ENCODE measurements at places on chromosomes 6 and 20.

DNA sequence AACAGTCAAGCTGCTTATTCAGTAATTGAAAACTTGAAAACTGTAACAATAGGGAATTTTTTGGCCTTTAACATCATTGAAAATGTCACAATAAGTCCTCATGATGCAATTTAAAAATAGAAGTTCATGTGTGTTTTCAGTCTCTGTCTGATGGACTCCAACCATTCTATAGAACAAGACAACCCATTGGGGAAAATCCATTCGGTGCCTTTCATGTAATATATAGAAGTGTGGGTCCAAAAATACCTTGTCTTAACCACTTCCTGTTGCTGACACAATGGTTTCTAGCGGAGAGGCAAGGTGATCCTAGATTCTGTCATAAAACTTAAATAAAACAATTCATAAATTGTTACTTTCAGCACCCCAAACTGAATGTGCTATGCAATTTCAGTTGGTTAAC, 1131.3 kb upstream of the MAP3K7 start:
- no peak for DNase-seq

DNA sequence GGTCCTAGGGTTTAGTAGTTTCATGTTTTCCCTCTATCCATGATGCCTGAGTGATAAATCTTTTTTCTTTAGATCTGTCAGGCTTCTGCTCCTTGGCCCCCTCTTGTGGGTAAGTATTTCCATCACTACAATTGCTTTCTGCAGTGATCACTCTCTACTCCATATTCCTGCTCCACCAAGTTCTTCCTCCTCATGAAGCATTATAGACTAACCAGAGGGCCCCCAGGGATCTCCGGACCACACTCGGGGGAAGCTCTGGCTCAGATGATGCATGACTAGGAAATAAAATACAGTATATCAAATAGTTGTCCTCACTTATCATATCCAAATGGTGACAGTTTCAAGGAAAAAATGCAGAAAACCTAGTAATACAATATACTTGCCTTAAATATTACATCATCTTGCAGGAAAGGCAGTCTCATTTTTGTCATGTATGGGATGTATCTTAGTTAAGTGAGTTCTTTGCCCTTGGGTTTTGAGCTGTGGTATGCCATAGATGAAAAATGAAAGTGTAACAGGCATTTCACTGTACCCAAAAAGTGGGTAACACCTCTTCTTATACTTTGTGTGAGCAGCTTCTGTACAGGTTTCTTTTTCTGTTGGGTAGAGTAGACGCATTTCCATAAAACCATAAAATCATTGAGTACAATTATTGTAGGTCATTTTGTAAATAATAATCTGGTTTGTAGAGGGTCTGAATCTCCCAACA, 200.9 kb upstream of the EYA4 start:
- DNase-seq, result peak; percentile 71

- DNase-seq, result no peak
Measured at GRCh38 chr6:153727885-153728284, 311.2 kb upstream of the OPRM1 start.

DNA sequence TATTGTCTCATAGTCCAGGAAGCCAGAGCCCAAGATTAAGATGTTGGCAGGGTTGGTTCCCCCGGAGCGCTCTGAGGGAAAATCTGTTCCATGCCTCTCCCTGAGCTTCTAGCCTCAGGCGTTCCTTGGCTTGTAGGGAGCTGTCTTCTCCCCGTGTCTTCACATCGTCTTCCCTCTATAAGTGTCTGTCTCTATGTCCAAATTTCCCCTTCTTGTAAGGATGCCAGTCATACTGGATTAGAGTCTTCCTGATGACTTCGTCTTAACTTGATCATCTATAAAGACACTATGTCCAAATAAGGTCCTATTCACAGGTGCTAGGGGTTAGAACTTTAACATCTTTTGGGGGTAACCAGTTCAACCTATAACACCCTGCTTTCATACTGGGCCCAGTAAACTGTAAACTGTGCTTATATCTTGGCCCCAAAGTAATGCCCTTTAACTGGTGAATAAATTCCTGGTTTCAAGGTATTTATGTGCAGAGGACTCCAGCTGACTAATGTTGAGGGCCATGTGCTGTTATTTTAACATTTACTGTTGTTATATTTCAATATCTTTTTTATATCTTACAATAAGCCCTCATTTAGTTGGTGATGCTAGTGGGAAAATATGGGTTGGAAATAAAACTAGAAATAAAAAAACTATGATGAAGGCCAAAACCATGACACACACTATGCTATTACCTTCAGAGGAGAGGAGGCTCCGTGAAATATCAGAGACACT, 101.7 kb upstream of the IYD start:
- no peak for DNase-seq

GRCh38 chr20:21214431-21214830, 88.5 kb downstream of the KIZ start:
- DNase-seq, result no peak

- DNase-seq, result no peak
Measured at GRCh38 chr6:120278689-120279396, 929.3 kb upstream of the MAN1A1 start.

GRCh38 chr20:7770578-7770977, 169.7 kb downstream of the HAO1 start:
- no peak for DNase-seq

- DNase-seq, result no peak
Measured at GRCh38 chr6:42984924-42985475, 630 bp downstream of the PPP2R5D start.

DNA sequence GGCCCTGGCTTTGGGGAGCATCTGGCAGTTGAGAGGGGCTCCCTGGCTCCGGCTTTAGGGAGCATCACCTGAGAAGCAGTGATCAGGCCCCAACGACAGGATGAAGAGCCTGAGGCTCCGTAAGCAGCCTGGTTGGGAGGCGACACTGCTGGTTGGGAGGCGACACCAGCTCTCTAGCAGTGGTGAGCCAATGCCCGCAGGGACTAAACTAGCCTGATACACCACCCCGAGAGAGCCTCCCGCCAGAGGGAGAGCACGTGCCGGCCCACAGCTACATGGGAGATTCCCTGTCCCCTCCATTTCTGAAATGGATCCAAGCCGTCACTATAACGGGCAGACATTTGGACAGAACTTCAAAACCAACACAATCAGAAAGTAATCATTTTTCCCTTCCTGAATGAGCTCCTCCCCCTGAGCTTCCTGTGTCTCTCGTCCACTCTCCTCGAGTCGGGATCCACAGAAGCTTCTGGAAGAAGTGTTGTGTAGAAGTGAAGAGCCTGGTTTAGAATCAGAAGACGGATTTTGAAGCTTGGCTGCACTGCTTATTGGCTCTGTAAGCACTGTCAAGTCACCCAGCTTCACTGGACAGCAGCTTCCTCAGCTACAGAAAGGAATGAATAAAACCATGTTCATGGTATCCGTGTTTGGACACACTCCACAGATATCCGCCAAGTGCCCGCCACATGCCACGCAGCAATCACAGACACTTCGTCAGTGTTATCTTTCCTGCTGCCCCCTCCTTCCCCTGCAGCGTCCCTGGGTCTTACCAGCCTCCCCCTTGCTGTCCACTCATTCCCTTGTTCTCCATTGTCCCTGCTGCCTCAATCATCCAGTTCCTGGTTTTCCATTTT, 199.6 kb downstream of the TTLL2 start:
- DNase-seq, result no peak

DNA sequence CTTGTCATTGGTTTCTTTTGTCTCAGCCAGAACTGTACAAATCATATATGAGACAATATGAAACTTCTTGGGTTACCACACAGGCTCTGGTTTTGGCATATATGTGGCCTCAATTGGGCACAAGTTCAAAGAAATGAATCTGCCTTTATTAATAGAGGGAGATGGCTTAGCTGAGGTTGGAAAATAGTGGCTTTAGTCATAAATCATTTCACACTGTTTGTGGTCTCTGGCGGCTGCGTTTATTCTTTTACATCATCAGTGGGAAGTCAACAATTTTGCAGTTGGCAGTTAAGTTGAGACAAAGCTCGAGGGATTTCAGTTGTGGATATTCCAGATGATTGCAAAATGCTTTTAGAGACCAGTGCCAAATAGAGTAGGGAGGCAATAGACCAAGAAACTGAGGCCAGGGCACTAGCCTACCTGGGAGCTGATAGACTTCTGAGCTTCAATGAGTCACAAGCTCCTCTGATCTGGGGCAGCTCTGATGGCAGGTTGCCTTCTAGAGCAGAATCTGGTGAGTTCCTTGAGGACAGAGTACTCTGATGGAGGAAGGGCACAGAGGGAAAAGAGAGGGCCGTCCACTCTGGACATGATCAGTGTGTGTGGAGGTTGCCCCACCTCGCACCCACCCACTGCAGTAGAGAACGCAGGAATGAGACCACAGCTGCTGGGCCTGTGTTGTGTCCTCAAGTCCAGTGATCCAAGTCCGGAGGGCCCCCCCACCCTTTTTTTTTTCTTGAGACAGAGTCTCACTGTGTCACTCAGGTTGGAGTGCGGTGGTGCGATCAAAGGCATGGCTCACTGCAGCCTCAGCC, 73.5 kb downstream of the ARMC2 start:
- peak; percentile 91 for DNase-seq

DNA sequence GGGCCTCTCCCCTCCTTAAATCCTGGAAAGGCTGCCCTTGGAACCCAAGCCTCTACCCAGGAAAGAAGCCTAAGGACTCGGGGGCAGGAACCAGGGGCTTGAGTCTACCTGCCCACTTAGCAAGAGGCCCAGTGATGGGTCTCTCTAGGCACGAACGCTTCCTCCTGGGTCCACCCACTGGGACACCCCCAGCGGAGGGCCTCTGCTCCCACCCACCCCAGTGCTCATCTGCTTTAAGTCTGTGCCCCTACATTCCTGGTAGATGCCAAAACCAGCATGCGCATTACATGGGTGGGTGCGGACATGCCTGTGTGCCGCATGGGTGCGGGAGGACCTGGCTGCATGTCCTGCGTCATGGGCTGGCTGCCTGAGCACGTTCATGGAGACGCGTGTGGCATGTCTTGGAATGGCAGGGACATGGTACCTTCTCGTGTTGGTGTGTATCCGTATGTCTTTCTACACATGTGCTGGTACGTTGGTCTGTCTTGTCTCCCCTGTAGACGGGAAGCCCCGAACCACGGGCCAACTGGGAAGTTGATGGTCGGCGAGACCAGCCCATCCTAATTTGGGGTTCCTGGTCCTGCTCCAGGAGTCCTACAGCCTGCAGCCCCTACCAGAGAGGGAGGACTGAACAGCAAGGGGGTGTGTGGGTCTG, 29.3 kb downstream of the SNPH start:
- no peak for DNase-seq

DNA sequence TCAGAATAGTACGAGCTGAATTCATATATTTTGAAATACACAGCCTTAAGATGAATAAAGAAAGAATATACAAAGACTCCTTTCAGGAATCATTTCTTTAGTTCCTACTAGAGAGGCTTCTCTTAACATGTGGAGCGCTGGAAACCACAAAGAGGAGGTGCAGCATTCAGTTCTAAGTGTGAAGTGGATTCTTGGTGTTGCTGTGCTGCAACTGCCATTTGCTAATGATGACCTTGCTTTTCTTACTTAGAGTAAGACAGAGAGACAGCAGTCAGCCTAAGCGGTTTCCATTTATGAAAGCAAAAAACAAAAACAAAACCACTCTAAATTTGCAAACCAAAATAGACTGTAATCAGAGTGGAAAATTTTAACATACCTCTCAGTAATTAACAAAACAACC, 629.0 kb downstream of the EPHA7 start:
- DNase-seq, result no peak

DNA sequence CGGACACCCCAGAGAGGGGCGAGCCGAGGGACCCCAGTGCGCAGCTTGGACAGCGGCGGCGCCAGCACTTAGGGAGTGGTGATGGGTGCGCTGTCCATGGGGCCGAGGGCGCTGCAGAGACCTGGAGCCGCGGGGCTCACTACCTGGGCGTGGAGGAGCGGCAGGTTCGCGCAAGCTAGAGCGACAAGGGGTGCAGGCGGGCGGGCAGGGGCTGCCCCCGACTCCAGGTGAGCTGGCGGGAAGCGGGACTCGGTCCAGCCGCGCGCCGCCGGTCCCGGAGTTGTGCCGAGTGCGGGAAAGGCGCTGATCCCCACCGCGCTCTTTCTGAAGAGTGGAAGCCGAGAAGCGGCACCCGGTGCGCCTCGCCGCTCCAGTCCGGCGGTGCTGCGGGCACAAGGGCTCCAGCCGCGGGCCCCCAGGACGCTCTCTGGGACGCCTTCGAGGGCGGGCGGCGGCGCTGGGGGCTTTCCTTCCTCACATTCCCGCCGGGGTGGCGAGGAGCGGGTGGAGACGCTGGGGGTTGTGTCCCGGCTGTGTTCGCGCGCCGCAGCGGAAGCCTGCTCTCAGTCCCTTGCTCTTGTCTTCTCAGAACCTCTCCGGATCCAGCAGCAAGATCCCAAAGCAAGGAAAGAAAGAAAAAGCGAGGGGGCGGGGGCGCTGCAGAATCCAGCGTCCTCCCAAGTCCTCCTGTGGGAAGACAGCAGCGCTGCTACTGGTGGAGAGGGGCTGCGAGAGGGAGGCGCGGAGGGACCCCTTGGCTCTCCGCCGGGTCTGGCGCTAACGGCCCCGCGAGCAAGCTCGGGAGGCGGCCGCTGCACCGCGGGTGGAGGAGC, at the start of gene B3GAT2:
Gene B3GAT2 (minus strand): TSS at position 610 of the 833 bp plus-strand sequence. CDS start 631 bp downstream, outside the sequence.
- DNase-seq, result no peak

GRCh38 chr20:38018385-38018784, 14.9 kb downstream of the TTI1 start:
- no peak for DNase-seq

- no peak for DNase-seq
Measured at GRCh38 chr6:3432416-3432815, 24.4 kb downstream of the SLC22A23 start.

DNA sequence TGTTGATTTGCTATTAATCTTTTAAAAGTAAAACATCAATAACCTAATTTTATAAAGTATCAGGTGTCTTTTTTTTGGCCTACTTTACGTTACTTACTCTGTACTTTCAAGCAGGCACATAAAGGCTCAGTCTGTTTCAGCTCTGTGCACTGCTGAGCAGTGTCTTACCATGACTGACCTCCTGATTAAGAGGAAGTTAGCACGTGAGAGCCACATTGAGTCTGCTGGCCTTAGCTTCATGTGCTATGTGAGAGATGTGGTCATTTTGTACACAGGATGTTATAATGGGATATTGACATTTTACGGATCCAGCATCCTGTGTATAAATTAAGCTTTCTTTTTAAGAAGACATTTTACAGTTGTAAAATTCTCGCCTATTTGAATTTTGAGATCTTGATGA, 31.9 kb downstream of the ARID1B start:
- peak; percentile 16 for DNase-seq

DNA sequence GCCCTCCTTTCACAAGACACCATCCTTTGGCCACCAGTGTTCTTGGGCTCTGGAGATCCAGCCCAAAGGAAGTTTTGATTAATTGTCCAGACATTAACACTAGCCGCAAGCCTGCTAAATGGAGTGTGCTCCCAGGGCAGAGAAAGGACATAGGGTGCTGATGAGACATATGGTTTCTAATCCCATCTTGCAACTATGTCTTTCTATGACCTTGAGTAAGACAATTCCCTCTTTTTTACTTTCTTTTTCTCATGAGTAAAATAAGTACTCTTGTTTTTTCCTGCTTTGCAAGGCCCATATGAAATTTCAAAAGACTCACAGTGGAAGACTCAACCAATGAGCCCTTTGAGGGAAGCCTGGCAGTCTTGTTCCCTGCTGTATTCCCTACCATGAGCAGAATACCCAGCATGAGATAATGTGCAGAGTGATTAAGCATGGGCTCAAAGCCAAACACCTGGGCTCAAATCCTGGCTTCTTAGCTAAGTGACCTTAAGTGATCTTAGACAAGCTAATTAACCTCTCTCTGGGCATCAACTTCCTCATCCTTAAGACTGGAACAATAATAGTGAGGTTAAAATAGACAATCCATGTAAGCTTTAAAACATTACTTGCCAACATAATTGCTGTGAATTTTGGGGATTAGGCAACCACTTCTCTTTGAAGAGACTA, at the start of gene WFDC10B:
Gene WFDC10B (minus strand): TSS at position 51 of the 669 bp plus-strand sequence. CDS start 19,027 bp downstream, outside the sequence.
- no peak for DNase-seq
